Stimulated activated CD4-positive, alpha-beta T cell treated with anti-CD3 and anti-CD28 coated beads, Interleukin-15, amount 100 ng/mL, for 1 hour (primary cell): ENCODE measurements at places on chromosomes 11 and 22.

- DNase-seq = no peak
These were observed 62.7 kb upstream of the NECTIN1 start for GRCh38 chr11:119791701-119792151.

GRCh38 chr11:88313441-88313840 is 24.1 kb downstream of the CTSC start:
- no peak for DNase-seq

DNA sequence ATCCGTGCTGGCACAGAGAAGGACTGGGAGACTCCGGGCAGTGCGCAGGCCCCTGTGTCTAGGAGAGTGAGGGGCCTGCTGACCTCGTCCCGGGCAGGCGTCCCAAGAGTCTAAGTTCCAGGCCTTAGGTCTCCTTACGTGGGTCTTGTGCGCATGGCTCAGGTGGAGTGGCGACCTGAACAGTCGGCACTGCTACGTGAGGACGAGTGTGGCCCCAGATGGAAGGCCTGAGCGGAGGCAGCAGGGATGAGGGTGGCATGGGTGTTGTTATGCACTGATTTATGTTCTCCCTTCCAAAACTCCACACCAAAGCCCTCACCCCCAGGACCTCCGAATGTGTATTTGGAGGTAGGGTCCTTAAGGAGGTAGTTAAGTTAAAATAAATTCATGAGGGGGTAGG is 20.7 kb upstream of the SEPTIN5 start:
- DNase-seq = no peak

DNA sequence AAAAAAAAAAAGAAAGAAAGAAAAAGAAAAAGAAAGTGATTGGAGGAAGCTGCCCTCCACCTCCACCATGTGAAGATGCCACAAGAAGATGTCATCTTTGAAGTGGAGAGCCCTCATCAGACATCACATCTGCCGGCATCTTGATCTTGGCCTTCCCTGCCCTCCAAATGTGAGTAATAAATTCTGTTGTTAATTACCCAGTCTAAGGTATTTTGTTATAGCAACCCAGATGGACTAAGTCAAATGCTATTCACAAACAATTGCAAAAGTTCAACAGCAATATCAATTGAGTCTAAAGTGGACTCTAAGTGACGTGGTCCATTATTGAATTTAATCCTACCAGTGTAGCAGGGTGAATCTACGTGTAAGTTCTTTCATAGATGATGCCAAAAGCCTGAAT is 55.9 kb upstream of the NUP160 start:
- no peak for DNase-seq

DNA sequence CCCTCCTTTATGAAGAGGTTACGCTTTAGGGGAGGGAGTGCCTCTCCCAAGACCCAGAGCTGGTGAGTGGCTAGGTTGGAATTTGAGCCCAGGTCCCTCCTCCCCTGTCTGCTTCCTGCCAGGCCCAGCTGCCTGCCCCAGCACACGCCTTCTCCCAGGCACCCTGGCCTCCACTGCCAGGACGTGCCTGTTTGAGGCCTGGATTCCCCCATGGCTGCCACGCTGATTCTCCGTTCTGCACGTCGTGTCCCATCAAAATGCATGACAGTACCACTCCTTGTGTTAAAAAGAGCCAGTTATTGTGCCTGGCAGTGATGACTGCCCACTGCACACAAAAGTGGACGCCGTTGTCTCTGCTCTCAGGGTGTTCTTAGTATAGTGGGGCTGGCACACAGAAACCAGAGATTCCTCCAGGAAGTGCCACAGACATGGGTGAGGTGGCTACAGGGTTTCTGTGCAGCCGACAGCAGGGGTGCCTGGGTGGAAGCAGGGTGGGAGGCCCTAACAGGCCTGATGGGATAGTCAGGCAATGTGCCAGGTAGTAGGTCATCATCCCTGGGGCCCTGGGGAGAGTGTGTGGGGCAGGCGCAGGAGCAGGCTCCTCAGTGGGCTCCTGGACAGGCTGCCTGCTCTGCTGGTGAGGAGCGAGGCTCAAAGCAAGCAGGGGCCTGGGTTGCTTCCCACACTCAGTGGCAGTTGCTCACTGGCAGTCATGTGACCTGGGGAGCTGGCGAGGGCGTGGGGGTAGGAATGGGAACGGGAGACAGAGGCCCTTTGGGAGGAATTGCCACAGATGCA is 24.2 kb downstream of the MED15 start:
- DNase-seq = no peak

DNA sequence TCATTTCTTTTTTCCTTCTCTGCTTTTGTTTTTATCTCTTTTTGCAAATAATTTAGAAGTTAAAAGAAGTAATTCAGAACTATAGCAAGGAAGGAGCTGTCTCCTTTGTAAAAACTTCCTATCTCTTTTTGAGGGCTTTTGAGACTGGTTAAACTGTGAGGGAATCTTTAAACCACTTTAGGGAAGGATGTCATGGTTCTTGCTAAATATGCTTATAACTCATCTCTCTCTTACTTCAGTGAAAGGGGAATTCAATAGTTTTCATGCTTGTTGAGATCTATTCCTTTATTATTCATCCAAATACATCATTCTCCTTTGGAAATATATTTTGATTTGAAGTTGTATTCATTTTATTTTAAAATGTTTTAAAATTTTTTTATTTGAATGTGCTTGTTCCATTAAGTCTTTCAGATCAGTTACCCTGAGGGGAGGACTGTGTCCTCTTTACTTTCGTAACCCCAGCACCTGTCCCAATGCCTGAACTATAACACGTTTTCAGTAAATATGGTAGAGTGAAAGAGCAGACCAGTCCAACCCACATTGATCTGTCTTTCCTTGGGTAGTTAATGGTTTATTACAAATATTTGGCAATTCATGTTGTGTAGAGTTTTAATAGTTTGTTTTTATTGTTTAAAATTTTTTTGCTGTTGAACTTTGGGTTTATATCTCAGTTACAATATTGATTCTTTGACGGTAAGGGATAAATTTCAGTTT is 27.5 kb downstream of the AMOTL1 start:
- DNase-seq = no peak

DNA sequence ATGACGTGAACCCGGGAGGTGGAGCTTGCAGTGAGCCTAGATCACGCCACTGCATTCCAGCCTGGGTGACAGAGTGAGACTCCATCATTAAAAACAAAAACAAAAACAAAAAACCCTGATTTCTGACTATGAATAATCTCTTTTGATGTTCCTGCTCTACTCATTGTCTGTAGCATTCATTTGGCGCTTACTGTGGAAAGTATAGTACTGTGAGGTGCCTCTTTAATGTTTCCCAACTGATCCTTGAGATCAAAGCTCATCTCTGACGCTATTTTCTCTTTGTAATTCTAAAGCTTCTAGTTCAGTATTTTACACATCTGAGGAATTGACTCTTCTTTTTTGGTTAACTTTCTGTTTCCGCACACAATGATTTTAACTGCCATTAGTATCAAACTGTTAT is 60.0 kb downstream of the GRK3 start:
- DNase-seq = no peak
